Activated CD4-positive, alpha-beta T cell treated with anti-CD3 and anti-CD28 coated beads for 48 hours (primary cell): ENCODE measurements at places on chromosomes 7 and 10.

DNA sequence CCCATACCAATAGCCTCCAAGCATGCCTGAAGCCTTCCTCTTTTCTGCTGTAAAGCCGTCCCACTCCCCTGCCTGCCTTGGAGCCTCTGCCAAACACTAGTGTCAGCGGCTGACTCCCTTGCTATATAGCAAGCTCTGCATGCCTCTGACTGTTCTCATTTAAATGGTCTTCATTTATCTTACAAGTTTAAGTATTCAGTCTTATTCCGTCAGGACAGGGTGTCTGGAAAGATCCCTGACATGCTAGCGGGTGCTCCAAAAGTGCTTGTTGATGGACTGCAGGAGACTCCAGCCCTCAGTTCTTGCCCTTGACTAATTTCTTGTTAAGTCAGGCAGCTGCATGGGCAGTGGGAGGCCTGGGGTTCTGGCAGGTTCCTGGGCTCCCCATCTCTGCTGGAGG, 298.7 kb downstream of the GFRA1 start:
- no peak for DNase-seq

DNA sequence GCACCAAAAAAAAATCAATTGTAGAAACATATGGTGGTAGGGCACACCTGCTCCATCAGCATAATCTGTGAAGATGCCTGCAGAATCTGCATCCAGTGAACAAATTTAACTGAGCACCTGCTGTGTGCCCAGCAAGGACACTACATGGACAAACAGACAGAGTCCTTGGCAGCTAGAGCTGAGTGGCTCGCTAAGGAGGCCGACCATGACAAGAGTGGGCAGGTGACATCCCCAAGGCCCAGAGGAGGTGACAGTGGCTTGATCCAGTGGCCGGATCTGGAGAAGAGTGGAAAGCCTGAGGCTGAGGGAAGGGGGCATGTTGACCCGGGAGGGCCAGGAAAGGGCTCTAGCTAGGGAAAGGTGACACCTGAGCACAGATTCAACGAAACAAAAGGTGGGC, 68.1 kb downstream of the MAD1L1 start:
- no peak for DNase-seq

DNA sequence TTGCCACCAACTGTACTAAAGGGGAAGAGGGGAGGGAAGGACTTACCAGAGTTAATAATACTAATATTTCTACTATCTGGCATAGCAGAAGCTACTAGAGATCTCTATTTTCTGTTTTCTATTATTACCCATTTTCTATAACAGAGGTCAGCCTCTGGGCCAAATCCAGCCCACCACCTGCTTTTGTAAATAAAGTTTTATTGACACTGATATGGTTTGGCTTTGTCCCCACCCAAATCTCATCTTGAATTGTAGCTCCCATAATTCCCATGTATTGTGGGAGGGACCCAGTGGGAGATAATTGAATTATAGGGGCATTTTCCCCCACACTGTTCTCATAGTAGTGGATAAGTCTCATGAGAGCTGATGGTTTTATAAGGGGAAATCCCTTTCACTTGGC, 45.9 kb upstream of the CUL1 start:
- no peak for DNase-seq

DNA sequence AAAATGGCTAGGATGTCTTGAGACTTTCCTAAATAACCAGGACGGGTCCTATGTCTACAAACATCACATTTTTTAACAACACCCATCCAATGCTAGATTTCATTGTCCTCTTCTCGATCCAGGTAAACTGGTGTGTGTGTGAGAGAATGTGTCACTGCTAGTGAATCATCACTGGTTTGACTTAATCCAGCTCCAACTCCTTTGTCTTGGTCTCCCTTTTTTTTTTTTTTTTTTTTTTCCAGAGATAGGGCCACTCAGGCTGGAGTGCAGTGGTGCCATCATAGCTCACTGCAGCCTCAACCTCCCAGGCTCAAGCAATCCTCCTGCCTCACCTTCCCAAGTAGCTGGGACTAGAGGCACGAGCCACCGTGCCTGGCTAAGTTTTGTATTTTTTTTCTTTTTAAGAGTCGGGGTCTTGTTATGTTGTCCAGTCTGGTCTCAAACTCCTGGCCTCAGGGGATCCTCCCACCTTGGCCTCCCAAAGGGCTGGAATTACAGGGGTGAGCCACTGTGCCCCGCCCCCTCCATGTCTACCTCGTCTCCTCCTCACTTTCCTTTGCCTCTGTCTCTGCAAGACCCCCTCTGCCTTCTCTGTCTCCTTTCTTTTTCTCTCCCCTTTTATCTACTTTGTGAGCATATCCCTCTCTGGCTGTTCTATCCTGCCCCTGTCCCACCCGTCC, 2.2 kb upstream of the UFSP1 start:
- DNase-seq: no peak

DNA sequence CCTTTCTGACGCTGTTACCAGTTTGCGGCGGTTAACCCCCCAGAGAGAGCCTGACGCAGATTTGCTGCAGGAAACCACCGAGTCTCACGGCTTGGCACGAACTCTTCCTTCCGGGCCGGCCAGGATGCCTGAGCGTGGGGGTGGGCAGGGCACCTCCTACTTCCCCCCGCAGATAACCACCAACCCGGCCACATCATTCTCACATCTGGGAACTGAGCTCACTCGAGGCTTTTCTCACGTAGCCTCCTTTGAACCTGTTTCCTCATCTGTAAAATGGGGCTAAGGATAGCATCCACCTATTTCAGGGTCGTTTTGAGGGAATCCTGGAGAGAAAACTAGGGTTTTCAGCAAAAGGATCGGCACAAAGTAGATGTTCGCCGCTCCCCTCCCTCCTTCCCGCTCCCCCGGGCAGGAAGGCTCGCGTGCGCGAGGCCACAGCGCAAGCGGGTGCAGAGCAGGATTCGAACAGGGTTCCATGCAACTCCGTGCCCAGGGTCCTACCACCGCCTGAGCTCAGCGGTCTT, 23.6 kb downstream of the DDIT4 start:
- DNase-seq: peak; percentile 97

DNA sequence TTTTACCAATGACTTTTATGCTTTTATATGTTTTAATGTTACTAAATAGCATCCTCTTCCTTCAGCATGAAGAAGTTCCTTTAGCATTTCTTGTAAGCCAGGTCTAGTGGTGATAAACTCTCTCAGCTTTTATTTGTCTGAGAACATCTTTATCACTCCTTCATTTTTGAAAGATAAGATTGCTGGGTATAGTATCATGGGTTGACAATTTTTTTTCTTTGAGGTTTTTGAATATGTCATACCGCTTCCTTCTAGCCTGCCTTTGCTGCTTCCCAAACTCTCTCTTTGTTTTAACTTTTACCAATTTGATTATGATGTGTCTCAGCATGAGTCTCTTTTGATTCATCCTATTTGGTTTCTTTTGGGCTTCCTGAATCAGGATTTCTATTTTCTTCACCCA, 108.2 kb upstream of the KAT6B start:
- no peak for DNase-seq

DNA sequence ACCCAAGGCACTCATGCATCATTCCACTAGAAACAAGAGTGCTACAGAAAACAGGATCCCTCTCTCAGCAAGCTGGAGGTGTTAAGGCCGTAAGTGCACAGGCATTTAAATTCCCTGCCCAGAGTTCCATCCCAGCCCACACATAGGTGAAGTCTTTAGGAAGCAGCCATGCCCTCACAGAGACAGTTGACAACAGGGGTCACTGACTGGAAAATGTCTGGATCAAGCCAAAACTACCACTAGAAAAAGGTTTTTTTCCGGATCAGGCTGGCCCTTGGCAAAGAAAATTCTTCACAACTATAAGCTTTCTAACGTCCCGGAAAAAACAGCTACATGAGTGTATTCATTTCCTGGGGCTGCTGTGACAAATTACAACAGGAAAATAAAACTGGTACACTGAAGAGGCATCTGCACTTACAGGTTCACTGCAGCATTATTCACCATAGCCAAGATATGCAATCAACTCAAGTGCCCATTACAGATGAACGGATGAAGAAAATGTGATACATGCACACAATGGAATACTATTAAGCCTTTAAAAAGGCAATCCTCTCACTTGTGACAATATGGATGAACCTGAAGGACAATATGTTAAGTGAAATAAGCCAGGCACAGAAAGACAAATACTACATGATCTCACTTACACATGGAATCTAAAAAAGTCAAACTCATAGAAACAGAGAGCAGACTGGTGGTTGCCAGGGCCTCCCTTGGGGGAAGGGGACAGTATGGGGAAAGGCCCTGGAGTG, 52.5 kb downstream of the SLC25A13 start:
- no peak for DNase-seq

DNA sequence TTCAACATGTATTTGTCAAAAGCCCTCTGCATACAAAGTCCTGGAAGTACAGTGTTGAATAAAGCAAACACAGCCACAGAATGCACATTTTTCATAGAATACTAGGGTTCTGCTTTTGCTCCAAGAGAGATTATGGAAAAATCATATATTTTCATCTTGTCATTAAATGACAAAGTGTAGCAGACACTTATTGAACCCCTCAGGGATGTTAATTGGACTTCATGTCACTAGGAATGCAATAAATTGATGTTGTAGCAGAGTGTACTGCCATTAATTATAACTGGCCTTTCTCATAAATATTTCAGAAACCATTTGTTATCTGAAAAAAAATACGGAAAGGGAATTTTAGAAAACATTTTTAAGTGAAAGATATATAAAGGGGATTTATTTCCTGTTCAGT, 64.5 kb upstream of the TAC1 start:
- DNase-seq: no peak

GRCh38 chr10:10385831-10386230, 631.8 kb upstream of the CELF2 start:
- DNase-seq: no peak

DNA sequence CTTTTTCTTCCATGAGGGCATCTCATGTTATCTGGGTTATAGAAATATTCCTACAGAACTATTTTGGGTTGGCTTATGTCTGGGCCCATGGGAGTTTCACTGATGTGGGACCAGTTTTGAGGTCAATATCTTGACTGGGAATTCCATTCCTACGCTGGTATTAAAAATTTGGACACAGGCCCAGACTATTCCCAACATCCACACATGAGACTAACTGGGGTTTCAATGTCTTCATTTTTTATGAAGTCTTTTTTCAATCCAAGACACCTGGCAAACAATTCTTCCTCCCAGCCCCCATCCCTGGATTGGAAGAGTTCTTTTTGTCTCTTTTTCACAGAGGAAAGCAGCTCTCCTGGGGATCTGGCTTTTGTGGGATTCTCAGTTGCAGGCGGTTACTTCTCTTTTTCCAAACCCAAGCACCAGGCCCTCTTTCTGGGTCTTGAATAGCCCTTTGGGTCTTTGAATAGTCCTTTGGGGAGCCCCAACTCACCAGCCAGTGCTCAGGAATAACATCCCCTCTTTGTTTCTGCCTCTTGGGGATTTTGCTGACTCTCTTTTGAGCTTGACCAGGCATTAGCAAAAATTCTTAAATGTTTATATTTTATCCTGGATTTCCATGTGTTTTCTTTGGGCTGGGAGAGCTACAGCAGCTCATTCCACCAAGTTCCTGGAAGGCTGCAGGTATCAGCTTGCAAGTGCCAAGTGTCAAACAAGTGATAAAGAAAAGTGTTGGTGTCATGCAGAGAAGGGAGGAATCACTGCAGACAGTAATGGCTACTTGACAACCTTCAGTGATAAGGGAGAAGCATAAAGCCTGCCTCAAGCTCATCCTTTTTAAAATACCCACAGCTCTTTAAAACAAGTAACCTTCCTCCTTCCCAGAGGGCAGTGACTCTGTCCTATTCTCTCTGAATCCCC, 234.3 kb downstream of the ADAM12 start:
- DNase-seq: no peak

DNA sequence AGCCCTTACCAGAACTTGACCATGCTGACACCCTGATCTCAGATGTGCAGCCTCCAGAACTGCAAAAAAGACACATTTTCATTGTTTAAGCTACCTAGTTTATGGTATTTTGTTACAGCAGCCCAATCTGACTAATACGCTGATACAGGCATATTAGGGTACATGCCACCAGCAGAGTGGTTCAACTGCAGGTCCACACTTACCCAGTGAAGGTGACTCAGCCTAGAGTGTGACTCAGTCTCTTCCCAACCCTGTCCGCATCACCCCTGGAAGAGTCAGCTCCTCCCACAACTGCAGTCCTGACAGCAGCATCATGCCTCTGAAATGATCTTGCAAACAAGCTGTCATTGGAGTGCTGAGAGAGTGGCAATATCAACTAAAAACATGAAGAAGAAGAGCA, 30.8 kb upstream of the GOT1 start:
- no peak for DNase-seq

- DNase-seq: no peak
These were observed 620.6 kb upstream of the ANKRD30A start for GRCh38 chr10:36504758-36505157.

DNA sequence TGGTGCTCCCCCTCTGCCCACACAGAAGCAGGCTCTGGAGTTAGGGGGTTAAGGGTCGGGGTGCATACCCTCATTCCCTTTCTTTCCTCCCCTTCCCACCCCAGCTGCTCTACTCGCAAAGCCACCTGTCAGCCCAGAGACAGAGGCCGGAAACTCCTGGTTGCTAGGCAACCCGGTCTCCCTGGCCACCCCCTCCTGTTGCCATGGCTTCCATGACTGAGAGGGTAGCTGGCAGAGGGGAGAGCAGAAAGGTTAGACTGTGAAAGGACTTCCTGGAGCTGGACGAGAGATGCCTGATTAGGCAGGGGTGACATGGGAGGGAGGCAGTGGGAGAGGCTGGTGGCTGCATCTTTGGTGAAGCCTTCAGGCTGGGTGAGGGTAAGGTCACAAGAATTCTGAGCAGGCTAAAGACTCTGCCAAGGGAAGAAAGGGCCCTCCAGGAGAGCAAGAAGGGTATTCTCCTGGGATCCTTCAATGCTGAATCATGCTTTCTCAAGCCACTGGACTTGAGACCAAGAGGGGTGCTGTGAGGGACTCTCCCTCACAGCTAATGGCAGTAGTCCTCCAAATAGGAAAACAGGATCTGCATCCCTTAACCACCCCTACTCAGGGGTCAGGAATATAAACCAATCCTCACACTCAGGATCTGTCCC, 5.4 kb downstream of the PSD start:
- DNase-seq: peak; percentile 63

DNA sequence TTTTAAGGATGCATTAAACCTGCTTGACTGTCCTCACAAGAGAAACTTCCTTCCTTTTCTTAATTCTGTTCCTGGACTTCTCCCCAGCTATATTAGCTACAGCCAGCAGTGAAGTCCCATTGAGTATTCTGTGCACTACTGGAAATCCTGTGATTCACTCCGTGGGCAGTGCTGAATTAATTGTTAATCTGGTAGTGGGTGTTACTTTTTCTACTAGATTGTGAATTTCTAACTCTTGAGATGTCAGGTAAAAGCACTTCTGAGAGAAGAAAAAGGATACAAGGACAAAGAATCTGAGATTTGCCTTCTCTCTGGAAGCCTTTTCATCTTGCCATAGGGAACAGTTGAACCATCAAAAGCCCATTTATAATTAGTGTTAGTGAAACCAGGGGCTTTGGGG, 33.9 kb downstream of the CYCS start:
- no peak for DNase-seq

DNA sequence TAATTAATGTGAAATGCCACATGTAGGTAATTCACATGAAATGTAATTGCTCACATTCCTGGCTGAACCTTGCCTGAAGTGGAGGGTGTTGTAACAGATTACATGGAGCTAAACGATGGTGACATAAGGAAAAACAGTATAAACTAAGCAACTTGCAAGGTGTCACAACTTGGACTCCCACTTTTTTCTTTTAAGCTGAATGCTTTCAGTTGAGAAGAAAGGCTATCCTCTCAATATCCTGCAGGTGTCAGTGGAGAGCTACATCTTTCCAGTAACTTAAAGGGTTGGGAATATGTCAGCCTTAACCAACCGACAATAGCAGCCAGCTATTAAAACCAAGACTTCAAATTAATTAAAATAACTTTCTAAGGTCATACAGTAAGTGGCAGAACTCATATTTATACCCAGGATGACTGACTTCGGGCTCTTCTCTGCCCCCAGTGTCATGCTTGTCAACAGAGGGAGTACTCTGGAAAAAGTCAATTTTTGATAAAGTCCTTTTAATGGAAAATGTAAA, 33.7 kb downstream of the NRBF2 start:
- DNase-seq: no peak
